Stimulated activated CD4-positive, alpha-beta T cell treated with anti-CD3 and anti-CD28 coated beads, Interleukin-4, amount 100 ng/mL, for 24 hours (primary cell): ENCODE measurements at places on chromosomes 5 and 9.

GRCh38 chr5:131270809-131271208 is 7.0 kb downstream of the CDC42SE2 start:
- no peak for DNase-seq

DNA sequence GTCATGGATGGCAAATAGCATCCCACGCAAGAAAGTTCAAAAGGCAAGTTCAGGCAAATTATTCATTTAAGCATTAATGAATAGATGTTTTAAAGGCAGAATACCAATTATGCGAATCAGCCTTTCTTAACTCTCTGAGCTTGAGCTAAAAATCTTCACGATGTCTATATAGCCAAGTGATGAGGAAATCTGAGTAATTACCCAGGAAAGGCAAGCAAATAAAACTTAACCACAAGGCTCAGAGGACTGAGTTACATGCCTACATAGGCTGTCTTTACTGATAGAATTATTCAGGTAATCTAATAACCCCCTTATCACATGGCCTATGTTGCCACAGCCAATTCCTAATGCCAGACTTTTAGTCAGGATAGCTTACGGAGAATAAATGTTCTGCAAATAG is 120.8 kb upstream of the MTAP start:
- no peak for DNase-seq

DNA sequence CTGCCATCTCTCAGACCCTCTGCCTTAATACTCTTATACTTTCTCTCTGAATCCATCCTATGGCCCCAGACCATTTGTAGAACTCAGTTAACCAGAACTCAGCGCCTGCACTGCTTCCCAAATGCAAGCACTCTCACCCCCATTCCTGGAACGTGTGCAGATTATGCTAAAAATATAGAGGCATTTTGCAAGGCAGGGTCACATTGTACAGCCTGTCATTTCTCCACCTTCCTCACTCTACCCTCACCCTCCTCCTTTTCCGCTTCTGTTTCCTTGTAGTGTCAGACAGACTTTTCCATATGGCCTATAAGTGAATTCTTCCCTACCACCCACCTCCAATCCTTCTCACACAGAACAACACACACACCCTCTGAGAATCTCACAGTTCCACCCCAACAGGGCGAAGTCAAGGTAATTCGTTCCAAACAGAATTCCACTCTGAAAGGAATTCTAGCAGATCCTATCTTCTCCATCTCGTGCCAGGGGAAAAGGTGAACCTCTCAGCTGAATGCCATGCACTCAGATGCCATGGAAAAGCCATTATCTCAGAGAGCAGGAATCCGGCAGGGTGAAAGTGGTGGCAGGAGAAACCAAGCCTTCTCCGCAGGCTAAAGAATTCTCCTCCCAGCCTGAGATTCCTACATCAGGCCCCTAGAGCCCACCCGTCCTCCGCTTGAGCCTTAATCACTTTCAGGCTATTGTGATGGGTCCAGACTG is 25.3 kb downstream of the GGTA1 start:
- no peak for DNase-seq

GRCh38 chr5:543351-543750 is 19.1 kb upstream of the SLC9A3 start:
- DNase-seq = no peak

DNA sequence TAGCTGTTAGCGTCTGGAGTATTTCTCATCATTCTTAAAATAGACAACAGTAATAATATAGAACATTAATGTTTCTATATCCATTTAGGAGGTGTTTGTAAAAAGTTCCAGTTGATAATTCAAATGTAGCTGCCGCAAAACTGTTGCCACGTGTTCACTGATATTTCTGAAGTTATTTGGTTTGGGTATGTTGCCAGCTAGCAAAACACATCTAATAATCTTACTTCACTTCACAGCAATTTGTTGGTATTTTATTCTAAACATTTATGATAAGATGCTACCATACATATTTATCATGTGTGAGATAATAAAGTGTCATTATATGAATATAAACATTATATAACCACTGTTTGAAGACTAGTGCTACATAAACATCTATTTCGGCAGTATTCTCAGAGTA is 101.6 kb downstream of the CDH12 start:
- no peak for DNase-seq

DNA sequence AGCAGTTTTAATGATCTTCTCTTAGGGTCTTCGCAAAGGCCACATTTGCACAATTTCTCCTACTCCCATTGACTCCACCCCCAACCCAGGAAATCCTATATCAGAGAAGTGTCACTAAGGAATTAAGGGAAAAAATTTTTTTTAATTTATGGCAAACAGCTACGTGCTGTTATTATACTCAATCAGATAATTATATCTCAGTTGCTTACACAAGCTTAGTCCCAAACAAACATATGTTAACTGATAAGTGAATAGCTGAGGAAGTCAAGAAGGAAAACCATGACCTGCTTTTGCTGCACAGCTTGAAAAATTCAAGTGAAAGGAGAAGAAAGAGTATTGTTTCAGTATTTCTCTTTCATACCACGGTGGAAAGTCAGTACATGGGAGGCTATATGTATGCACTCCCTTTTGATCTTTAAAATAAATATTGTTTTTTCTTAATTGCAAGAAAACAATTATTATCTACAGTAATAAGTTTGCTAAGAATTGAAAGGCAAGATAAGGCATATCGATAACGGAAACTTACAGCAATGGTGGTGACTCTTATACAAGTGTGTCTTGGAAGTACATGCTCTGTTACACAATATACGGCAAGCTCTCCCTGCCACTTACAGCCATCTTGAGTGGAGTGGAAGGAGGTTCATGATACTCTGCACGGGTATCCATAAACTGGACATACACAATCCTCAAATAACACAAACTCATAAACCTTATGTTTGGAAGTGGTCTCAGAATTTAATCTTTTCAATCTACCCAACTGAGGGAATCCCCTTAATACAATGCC is 167.9 kb upstream of the FREM1 start:
- DNase-seq = no peak

DNA sequence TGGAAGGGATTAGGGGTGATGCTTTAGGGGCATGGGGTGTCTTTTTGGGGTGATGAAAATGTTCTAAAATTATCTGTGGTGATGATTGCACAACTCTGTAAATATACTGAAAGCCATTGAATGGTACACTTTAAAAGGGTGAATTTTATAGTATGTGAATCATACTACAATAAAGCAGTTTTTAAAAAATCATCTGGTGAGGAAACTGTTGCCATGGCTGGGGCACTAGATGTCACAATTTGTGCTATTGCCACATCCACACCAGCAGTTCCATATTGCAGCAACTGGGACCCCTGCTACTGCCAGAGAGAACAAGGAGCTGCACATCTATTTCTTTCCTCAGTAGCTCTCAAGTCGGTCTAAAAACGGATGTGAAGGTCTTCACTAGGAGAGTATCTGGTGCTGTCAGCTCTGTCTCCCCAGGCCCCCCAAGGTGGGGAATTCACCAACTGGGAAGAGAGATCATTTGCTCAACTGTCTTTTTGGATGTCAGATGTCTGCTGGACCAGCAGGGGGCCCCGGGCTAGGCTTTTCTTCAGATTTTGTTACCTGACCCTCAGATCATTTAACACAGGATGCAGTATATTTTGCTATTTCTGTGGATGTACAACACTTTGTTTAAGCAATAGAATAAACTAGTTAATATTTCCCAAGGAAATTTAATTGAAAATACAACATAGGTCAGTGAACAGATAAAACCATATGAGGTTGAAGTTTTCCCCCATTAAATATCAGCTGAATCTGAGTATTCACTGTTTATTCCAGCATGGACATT is 13.2 kb downstream of the CMYA5 start:
- peak; percentile 26 for DNase-seq

DNA sequence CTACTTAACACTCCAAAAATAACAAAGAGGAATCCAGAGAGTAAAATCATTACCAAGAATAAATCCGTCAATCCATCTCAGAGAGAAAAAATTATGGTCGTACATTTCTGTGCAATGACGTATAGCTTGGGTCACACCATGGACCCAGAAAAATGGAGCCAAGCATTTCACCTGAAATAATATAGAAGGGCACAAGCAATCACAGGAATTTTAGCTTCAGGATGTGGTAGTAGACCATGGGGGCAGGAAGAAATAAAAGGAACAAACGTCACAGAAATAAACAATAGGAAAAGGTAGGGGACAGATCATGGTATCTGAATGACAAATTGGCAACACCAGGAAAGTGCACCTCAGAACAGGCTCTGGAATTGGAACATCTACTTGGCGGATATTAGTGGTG is 231.0 kb downstream of the PLK2 start:
- DNase-seq = no peak

GRCh38 chr5:92353107-92354030 is 970.3 kb upstream of the ARRDC3 start:
- DNase-seq = no peak

- DNase-seq = no peak
Observed at GRCh38 chr5:25849270-25849669, 1189.1 kb downstream of the CDH9 start.

DNA sequence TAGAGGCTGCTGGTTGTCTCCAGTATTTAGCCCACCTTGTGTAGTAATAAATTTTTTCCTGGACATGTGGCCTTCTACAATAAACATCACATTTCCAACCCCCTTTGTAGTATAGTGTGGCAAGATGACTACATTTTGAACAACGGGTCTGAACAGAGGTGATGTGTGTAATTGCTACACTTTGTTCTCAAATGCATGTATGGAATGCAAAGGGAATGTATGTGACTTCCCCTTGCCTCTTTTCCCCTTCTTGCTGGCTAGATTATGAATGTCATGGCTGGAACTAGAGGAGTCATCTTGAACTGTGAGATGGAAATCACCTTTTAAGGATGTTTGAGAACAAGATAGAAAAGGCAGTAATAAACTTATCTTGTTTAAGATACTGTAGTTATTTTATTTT is 54.5 kb downstream of the PRR16 start:
- DNase-seq = no peak

- DNase-seq = no peak
Observed at GRCh38 chr9:21580636-21581378, 98.7 kb upstream of the IFNE start.
